Activated CD4-positive, alpha-beta T cell treated with anti-CD3 and anti-CD28 coated beads, Interleukin-2, amount 10 ng/mL, durations not matched to agents 7 days and 5 days (primary cell): ENCODE measurements at places on chromosomes 2 and 18.

- no peak overlapping the region for H3K4me3 ChIP-seq
- H3K27me3 ChIP-seq: peaks cover 66% of the 10 kb centered on the region
- peaks cover 6% of the 10 kb centered on the region for H3K4me1 ChIP-seq
- H3K36me3 ChIP-seq: no peaks in the 10 kb centered on the region
- H3K27ac ChIP-seq: no peak overlapping the region
Observed at GRCh38 chr18:74455386-74455785, 1.7 kb downstream of the DIPK1C start.

GRCh38 chr2:105489168-105489878 is 90.5 kb upstream of the FHL2 start:
- DNase-seq: no peak
- H3K27me3 ChIP-seq: peaks cover 15% of the 10 kb centered on the region
- H3K4me3 ChIP-seq: no peak overlapping the region
- H3K27ac ChIP-seq: no peak overlapping the region

DNA sequence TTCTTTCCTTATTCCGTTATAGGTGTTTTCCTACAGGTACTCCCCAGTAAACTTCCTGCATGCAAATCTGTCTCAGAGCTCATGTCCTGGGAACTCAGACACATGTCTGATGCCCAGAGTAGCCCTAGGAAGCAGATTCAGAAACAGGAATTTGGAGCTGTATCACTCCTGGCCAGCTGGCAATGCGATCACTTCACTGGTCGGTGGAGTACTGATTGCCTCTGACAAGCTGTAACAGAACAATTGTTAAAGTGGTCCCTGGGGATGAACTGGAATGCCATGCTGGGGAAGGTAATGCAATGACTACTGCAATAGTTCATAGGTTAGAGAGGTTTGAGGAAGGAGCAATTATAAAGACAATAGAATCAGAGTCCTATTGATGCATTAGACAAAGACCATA is 131.6 kb upstream of the DOCK10 start:
- H3K4me3 ChIP-seq: no peak overlapping the region
- H3K27ac ChIP-seq: no peak overlapping the region
- no peaks in the 10 kb centered on the region for H3K36me3 ChIP-seq
- H3K27me3 ChIP-seq: peaks cover 1% of the 10 kb centered on the region
- no peaks in the 10 kb centered on the region for H3K4me1 ChIP-seq

- no peak overlapping the region for H3K4me3 ChIP-seq
- H3K36me3 ChIP-seq: no peaks in the 10 kb centered on the region
- no peaks in the 10 kb centered on the region for H3K4me1 ChIP-seq
- DNase-seq: no peak
- peaks cover 52% of the 10 kb centered on the region for H3K27me3 ChIP-seq
- no peak overlapping the region for H3K27ac ChIP-seq
Observed at GRCh38 chr2:218970894-218971293, 11.4 kb downstream of the CDK5R2 start.

DNA sequence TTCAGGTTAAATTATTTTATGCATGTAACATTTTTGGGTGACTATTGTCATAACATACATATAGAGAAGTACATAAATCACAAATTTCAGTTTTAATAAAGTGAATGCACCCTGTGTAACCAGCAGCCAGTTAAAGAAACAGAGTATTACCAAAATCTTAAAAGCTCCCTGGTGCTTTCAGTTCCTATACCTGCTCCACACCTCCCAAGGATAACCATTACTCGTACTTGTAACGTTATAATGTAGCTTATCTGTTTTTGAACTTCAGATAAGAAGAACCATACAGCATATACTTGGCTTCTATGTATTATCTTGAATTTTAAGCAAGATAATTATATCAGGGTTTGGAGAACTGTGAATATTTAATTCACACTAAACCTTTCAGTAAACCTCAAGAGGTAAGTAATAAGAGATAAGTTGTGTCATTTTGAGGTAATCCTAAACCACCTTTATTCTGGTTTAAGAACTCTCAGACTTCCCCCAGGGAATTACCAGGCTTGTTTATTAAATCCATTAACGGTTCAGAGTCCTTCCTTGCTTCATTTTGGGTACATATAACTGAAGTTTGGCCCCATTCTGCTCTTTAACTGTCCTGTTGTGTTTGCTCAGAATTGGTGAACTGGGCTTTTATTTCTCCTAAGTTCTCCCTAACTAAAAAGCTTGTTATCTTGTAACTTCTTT is 58.6 kb downstream of the LCLAT1 start:
- no peak for DNase-seq
- peaks cover 27% of the 10 kb centered on the region for H3K36me3 ChIP-seq
- no peaks in the 10 kb centered on the region for H3K27me3 ChIP-seq
- no peak overlapping the region for H3K27ac ChIP-seq
